ENCODE measurements at places on chromosomes 2 and 18.

DNA sequence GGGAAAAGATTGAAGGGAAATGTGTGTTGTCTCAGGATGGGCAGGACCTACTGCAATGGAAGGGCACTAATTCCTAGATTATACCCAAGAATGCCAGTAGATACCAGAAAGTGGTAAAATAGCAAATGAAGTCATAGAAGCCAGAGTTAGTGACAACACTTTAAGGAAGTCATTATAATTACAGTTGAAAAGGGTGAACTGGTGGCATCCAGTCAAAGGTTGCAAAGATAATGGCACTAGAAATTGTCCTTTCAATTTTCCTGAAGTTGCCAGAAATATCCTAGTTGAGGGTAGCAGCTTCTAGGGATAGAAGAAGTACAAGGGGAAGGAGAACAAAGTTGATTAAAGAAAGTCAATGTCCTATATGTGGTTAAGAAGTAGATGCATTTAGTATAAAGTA lies 68.8 kb upstream of the GLS start:
- no peak for DNase-seq

DNA sequence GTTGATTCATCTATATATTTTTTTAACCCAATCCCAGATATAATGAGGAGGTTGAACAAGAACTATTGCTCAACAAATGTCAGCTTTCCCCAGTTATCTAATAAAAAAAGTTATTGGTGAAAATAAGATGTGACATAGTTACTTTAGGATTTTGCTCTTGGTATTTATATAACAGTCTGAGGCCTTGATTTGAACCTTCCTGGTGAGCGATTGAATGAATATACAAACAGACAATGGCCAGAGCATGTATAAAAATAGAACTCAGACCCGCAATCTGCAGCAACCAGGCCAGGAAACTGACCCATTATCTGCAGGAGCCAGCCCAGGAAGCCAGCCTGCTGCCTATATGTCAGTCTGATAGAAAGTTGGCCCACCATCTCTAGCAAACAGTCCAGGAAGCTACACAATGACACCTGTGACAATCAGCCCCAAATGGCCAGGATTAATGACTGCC lies 81.6 kb downstream of the HS6ST1 start:
- no peak for DNase-seq

DNA sequence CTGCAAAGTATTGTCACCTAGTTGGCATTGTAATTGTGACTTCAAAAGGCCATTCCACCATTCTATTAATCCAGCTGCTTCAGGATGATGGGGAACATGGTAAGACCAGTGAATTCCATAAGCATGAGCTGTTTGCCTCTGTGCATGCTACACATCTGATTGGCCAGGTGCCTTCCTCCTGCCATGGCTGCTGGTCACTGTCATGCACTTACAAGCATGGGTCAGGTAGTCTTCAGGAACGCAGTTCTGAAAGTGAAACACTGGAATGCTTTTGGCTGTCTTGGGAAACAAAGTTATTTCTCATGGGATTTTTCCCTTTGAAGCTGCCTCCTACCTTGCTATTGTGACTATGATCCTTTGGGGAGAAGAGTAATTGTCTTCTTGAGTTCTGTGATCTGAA lies 267.6 kb downstream of the GBX2 start:
- no peak for DNase-seq

- DNase-seq: no peak
Measured at GRCh38 chr2:55157474-55157884, 74.6 kb downstream of the CLHC1 start.

DNA sequence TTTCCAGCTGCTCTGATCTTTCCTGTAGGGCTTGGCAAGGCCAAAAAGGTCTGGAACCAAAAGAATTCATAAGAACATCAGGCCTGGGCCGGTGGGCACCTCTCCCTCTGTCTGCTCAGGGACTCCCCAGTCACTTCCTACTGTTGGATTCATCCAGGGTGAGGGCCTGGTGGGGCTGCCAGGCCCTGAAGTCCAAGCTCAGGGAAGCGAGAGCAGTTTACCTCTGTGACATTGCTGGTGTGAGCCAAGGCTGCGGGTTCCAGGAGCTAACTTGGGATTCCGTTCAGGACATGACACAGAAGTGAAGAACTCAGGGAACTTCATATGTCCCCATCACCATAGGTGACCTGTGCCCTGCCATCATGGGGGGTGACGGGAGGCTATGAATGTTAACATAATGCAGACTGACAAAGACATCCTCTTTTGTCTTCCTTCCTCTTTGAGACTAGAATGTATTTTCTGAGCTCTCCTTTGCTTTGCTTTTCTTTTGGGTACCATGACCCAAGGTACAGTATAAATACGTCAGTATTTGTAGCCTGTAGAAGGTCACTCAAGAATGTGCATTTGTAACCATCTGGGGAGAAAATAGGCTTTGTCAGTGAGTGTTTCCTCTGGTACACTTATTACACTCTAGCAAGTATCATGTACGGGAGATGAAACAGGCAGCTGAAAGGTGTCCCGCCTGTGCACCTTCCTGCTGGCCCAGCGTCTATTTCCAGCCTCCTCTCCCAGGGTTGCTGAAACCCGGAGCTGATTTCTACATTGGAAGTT lies 130.5 kb upstream of the SLC1A4 start:
- no peak for DNase-seq

- no peak for DNase-seq
Measured at GRCh38 chr18:60146220-60146960, 226.2 kb downstream of the MC4R start.

DNA sequence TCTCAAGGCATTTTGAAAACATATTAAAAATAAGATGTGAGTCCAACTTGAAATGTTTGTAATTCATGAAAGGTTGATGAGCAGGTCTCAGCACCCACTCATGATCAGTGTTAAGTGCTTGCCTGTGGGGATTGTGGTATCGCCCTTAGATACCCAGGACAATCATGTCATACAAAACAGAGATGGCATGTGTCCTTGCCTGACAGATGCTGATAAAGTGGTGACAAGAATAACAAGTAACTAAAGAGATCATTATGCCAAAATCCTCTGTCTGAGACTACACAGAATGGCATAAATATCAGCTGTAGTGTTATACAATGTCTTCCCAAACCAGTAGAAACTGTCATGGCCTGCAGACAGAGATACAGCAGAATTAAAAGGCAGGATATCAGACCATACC lies 930.3 kb downstream of the SUCLG1 start:
- DNase-seq: no peak

GRCh38 chr2:152284398-152284797 lies 50.6 kb upstream of the FMNL2 start:
- no peak for DNase-seq

DNA sequence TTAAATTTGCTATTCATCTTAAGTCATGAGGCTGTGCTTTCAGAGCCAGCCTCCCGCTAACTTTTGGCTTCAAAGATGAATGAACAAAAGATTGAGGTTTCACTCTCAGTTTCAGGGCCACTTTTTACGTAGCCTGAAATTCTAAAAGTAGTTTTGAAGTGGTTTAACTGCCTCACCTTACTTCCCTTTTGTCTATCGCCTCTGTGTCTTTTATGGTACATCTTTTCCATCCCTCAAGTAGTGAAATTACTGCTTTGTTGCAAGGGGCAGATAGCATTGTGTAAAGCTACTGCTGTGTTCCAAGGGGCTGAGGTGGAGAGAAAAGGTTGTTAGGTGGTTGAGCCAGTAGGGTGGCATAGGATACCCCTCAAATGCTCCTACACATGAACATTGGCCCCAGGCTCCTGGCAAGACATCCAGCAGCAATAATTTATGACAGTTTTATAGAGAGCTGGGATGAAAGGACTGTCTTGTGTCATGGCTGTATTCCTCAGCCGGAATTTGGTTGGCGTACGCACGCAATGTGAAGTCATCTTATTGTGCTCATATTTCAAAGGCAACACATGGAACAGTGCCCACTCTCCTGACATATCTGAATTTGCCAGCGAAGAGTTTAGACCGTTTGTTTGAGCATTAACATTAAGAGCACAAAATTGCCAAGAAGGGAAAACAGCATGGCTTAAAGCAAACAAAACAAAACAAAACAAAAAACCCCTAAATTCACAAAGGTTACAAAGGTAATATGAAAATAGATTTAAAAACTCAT lies 32.2 kb downstream of the QPCT start:
- no peak for DNase-seq

- no peak for DNase-seq
Measured at GRCh38 chr2:131032393-131032836, 60.8 kb downstream of the FAM168B start.

DNA sequence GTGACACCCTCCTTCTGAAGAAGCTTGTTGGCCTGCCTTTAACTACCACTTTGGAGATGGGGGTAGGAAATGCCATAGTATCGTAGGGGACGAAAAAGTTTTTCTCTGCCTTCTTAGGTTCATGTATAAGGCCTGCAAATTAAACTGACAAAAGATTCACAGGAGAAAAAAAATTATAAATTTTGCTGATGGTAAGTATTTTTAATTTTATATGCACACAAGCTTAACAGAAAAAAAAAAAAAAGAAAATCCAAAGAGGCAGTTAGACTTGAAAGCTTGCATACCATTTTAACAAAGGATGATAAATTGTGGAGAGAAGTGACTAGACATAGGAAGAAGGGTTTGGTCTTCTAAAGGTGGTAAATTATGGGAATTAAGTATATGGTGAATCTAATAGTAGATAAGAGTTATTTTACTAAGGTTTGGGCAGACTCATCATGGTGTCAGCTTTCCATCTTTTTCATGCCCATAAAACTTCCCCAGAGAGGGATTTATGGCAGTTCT lies 62.5 kb upstream of the B3GNT2 start:
- no peak for DNase-seq

- no peak for DNase-seq
Measured at GRCh38 chr2:232076736-232077135, 115.2 kb downstream of the DIS3L2 start.

DNA sequence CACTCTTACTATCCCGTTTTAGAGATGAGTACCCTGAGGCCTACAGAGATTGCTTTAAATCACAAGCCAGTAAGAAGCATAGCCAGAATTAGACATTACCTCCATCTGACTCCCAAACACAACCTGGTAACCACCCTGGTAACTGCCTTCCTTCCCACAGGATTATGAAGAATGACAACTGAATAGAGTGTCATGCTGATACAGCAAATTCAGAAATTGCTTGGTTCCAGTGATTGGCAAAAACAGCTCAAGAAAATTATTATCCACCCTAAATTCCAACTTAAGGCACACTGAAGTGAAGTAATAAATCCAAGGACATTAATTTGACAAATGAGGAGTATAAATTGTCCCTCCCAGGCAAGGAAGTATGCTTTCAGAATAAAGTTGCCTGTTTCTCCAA lies 195.8 kb upstream of the RBMS1 start:
- no peak for DNase-seq

DNA sequence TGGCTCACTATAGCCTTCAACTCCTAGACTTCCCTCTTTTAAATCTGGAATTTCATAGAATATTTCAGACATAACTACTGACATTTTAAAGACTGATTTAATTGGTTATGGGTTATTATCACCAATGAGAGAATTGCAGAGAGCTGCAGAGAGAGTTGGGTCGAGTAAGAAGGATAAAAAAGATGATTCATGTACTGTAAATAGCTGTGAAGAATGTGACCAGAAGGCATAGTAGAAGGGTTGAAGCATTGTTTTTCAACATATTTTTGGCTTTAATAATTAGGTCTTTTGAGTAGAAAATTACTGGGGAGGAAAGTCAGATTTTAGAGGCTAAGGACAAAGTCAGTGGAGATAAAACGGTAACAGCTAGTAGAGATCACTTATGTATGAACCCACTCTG lies 503.2 kb upstream of the SLC8A1 start:
- DNase-seq: no peak

- DNase-seq: no peak
Measured at GRCh38 chr2:237931205-237931721, 35.6 kb upstream of the UBE2F start.

DNA sequence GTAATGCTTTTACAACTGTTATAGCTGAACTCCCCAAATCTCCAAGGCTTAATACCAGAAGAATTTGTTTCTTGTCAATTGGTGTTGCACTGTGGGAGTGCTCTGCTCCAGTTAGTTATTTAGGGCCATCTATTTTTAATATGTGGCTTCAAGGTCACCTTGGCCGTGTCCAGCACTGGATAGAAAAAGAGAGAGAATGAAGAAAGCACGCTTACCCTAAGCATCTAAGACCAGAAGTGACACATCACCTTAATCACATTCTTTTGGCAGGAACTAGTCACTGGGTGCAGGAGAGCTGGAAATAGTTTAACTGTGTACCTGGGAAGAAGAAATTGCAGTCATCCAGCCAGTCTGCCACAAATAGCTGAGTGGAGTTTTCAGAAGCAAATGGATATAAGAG lies 78.8 kb downstream of the VWC2L start:
- no peak for DNase-seq

DNA sequence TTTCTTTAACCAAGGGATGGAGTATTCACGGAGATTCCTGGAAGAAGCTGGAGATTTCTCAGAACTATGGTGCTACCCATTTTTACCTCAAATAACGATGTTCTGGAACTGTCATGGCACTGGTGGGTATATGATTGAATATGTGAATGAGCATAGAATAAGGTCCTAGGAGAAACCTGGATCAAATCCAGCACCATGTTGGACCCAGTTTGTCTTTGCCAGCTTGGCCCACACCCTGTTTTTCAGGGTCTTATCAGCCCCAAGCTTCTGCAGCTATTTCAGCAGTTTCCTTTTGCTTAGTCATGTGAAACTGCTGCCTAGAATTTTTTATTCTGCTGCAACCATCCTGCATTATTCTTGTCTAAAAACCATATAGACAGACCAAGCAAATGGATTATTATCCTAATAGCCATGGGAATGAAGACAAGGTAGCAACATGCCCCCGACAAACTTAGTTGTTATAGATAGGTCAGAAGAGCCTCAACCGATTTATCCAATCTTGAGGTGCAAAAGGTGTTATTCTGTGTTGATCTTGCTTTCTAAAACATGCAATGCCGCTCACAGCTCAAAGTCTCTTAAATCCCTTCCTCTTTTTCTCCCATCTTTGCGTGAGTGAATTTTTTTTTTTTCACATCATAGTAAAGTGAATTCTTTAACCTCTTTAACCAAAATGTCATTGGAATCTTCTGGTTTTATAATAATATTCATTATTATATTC lies 133.6 kb downstream of the PRPF40A start:
- DNase-seq: no peak

DNA sequence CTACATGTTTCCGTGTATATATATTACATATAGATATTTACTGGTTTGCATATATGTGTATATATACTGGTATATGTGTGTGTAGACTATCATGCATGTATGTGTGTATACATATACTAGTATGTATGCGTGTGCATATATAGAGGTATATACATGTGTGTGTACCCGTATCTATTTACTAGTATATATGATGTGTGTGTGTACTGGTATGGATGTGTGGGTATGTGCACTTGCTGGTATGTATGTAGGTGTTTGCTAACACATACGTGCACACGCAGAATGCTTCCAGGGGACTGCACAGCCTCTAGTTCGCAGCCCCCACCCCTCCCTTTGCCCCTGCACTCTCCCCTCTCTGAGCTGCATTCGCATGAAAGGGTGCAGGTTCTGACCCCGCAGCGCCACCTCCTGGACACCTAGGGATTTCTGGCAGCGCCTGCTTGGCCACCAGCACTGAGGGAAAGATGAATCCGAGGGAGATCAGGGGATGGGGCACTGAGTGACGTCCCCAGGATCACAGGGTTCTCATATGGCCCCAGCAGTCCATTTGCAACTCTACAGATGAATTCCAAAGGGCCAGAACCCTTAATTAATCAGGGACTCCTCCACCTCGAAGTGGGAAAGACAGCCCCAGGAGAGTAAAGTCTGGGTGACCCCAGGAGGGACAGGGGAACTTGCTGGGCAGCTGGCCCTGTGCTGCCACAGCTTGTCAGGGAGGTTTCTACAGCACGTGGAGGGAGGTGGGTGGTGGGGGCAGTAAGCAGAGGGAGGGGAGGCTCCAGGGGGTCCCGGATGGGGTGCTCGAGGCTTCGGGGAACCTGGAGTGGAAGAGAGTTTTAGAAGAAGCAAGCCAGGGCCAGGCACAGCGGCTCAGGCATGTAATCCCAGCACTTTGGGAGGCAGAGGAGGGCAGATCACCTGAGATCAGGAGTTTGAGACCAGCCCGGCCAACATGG lies 66.8 kb upstream of the ASAP2 start:
- DNase-seq: peak; percentile 31

Measured in effector CD4-positive, alpha-beta T cell (primary cell).